NCI-H1092 (cell line): ENCODE measurements at places on chromosomes 6 and 20.

- no peak for DNase-seq
Measured at GRCh38 chr6:31775184-31775583, 1.9 kb downstream of the VWA7 start.

DNA sequence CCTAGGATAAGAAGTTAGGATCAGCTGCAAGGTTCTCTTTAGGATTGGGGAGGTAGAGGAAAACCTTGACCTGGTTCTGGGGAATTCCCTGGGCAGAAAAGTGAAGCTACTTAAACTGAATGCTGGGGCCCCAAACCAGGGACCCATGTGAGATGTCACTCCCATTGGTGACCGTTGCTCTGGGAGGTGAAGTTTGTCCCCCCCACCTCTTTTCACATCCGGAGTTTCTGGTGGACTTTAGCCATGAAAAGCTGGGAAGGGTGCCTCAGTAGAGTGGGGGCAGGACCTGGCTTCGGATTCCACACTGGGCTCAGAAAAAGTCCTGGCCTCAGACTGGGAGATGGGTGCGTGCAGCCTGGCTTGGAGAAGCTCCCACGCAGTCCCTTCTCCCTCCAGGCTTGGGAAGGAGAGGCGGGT lies 13.2 kb downstream of the TJAP1 start:
- no peak for DNase-seq

DNA sequence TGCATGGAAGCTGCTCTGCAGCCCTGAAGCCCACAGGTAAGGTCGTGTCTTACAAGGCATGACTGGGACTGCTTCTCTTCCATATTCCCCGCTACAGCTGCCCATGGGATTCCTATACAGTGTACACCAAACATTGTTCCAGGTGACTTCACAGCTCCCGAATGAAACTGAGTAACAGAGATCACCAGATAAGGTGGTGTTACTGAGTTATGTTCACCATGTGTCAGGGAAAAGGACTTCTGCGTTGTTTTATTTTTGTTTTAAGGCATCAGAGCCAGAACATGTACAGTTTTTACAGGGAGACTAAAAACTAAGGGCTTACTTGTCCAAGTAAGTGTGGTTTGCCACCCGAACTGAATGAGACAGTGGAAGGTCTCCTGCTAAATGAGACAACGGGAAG lies 138.3 kb downstream of the CD83 start:
- no peak for DNase-seq

DNA sequence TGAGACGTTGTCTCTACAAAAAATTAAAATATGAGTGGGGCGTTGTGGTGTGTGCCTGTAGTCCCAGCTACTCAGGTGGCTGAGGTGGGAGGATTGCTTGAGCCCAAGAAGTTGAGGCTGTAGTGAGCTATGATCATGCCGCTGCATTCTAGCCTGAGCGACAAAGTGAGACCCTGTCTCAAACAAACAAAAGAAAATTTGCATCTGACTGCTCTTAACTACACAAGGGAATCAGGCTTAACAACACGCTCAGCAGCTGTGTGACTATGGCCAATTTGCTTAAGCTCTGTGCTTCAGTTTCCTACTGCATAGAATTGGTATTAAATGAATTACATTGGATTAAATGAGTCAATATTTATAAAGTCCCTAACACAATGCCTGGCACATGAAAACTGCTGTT lies 24.3 kb upstream of the MRPS10 start:
- DNase-seq, result no peak

- no peak for DNase-seq
Measured at GRCh38 chr6:129667034-129667433, 42.9 kb downstream of the ARHGAP18 start.

DNA sequence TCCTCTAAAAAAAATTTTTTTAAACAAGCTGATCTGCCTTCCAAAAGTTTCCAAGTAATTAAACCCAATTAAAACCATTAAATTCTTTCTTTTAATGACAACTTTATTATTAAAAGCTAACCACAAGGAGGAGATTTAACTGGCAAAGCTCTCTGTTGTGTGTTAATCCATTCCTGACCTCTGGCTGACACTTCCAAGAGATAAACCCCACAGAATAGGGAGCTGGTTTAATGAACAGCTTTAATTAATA lies 230.8 kb downstream of the EYA2 start:
- DNase-seq, result no peak
